AG09319 (cell line): ENCODE measurements at places on chromosomes 7 and 10.

DNA sequence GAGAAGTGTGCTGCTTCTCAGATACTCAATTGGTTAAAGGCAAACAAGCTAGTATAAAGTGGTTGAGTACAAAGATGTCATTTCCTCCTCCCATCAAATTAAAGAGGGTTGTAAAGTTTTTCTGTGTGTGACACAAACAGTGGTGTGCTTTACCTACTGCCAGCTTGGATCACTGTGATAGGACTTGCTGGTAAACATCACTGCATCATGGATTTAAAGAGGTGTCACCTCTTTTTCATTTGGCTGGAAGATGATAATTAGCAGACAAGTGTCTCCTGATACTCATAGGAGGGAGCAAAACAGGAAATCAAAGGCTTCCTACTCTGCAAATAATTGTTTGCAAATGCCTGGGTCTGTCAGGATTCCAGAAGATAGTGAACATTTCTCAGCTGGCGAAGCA is 200.5 kb downstream of the MDFIC start:
- DNase-seq: no peak

DNA sequence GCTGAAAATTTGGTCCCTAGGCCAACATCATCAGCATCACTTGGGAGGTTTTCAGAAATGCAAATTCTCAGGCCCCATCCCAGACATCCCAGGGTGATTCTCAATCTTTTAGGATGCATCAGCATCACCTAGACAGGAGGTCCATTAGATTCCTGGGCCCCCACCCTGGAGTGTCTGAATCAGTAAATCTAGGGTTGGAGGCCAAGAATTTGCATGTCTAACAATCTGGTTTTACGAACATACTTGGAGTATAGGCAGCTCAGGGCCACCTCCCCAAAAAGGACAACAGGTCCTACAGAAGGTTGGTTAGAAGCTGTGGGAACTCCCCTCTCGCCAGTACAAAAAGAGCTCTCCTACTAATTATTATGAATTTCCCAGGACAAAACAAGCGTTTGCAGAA is 15.5 kb downstream of the ZC3HAV1 start:
- no peak for DNase-seq

- no peak for DNase-seq
Measured at GRCh38 chr10:107118866-107119265, 45.6 kb downstream of the SORCS1 start.

DNA sequence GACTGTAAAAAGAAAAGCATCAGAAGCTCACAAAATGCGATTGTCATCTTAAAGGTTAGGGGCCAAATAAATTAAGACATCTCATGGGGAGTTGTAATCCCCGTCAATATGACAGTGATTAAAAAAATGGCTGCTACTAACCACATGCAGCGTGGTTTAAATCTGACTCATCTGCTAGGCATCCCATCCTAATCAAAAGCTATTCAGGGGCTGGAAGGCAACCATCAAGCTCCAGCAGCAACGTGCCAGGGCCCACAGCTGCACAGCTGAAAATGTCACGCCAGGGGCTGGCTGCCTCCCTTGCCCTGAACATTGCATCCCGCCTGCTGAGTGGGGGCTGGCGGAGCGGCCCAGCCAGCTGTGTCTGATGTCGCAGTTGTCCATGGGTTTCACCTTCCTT is 66.3 kb upstream of the FRMD4A start:
- DNase-seq: peak; percentile 98
